Heart right ventricle (tissue), 16 donors: ENCODE measurements at places on chromosomes 7 and 10. TPM values are rescaled to one million over a fixed set of nuclear protein-coding genes. Genes with fewer than 3 reads are reported as not detected.

GRCh38 chr10:11611248-11612020 is at the start of gene USP6NL:
Gene USP6NL, minus strand, starts transcription at chr10:11611650. Its CDS starts 14,016 bp downstream, at chr10:11597634.
- peak; percentile 93 for DNase-seq

- DNase-seq: no peak
These were observed 58.4 kb downstream of the ZNF467 start for GRCh38 chr7:149714910-149715471.

DNA sequence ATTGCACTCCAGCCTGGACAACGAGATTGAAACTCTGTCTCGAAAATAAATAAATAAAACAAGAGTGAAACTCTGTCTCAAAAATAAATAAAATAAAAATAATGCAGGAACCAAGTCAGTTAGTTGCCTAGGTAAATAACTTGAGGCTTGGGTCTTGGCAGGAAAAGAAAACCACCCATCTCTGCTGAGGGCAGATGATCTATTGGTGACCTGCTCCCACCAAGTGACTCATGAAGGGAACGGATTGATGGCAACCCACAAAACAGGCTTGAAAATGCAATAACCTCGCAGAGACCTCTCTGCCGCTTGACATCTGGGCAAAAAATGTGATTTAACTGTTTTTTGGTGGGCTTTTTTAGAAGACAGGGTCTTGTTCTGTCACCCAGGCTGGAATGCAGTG is 86.6 kb downstream of the CALN1 start:
- no peak for DNase-seq

DNA sequence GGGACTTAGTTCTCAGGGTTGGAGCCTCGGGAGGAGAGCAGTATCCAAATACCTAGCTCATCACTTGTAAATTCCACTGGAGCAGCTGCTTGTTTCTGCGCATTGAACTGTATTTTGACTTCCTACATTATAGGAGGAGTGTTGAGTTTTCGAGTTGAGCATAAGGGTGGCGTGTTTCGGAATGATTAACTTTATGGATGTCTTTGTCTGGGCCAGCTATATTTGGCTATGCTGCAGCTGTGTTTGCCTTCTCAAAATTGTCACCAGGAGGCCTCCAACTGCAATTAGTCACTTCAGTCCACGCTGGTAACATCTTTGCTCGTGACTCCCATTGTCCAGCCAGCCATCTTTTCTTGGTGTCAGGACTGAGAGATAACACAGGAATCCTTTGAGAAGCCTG is 9.1 kb downstream of the CELF2 start:
- DNase-seq: no peak

- no peak for DNase-seq
These were observed 44.1 kb downstream of the BAMBI start for GRCh38 chr10:28721318-28721951.

GRCh38 chr10:112951359-112952281 is 1.6 kb downstream of the TCF7L2 start:
- peak; percentile 63 for DNase-seq

DNA sequence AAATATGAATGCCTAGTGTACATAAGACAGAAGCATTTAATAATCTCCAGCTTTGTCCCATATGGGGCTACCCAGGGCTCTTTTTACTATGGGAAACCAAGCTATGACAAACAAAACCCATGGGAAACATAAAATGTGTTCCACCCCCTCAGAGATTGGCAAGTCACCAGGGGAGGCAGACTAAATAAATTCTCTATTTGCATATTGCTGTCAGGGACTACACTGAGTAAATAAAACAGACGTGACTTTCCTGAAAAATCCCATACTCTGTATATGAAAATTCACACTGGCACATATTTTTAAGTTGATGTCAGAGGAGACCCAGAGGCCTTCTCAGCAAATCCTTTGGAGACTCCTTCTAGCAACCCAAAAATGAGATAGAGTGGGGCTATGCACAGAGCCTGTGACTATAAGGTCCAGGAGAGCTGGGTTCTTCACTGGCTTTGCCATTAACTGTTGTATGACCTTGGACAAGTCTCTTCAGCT is 44.0 kb upstream of the HPSE2 start:
- no peak for DNase-seq

DNA sequence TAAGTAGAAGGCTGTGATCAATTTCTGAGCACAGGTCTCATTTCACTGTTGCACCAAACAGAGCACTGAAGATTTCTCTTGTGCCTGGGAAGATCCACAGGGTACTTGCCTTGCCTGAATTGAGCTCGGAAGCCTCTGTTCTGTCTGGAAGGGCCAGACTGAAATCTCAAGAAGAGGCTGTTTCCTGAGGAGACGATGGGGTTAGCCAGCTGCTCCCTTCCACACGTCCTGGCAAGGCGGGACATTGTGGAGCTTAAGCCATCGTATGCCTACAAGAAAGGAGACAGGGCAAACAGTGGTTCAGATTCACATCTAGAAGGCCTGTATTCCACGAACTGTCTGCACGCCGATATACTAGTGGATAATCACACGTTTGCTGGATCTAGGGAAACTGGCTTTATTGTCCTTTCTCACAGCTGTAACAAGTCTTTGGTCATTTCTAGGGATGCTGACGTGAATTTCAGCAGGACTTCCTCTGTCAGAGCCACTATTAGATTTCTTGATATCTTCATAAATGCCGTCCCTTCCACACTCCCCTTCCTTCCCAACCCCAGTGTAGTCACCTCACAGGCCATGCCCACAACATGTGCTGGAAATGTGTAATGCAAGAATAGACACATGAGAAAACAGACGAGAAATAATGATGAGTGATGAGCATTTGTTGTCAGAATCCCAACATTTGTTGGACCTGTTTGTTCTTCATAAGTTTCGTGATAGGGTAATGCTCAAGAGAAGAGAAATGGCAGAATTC is 137.2 kb upstream of the RSU1 start:
- peak; percentile 13 for DNase-seq

The NUTM2A gene
- 6.8 TPM for polyA plus RNA-seq

The FGFBP3 gene
- 0.30 TPM for polyA plus RNA-seq

The SLC25A28 gene
- 37.1 TPM for polyA plus RNA-seq

The NUTM2E gene
- polyA plus RNA-seq: not detected

The NAT16 gene
- not detected for polyA plus RNA-seq

The SSMEM1 gene
- not detected for polyA plus RNA-seq

The GSAP gene
- polyA plus RNA-seq: 1.7 TPM

The ACBD7 gene
- not detected for polyA plus RNA-seq
